HT-29 (cell line): ENCODE measurements at places on chromosomes 6 and 20.

GRCh38 chr6:6704103-6705060 lies 115.9 kb downstream of the LY86 start:
- DNase-seq, result no peak

DNA sequence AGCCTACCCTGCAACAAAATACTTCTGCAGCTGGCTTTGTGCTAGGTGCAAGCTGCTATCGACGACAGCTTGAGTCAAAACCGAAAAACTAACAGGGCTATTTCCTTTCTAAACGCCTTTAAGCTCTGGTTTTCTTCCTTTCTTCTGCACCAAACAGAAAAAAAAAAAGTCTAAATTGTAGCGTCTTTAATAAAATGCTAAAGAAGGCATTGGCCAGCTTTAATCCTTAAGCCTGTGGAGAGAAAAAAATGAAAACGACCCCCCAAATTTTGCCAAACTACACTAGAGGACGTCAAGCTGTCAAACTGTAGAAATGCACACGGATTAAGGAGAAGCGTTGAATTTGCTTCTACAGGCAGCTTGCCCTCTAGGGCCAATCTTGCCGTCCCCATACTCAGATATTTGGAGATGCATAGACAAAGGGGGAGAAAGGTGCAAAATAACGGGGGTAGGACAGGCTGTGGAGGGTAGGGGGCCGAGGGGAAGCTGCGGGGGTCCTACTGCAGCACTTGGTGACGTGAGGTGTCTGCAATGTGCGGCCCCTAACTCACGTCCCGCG lies 1.4 kb upstream of the NRN1 start:
- DNase-seq, result peak; percentile 3

DNA sequence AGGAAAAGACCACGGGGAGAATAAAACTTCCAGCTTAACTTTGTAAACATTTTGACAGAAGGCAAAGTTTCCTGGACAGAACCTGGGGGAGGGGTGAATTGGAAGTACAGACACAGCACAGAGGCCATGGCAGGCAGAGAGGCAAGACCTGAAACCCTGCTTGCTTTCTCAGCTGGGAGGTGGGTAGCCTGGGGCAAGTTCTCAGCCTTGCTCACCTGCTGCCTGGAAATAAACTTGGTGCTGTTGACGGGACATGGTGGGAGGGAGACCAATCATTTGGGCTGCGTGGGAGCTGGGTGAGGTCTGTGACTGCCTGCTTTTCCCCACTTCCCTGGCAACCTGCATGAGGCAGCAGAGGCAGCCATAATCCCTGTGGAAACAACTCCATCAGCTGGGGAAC lies 221.3 kb downstream of the MOXD1 start:
- DNase-seq, result no peak

DNA sequence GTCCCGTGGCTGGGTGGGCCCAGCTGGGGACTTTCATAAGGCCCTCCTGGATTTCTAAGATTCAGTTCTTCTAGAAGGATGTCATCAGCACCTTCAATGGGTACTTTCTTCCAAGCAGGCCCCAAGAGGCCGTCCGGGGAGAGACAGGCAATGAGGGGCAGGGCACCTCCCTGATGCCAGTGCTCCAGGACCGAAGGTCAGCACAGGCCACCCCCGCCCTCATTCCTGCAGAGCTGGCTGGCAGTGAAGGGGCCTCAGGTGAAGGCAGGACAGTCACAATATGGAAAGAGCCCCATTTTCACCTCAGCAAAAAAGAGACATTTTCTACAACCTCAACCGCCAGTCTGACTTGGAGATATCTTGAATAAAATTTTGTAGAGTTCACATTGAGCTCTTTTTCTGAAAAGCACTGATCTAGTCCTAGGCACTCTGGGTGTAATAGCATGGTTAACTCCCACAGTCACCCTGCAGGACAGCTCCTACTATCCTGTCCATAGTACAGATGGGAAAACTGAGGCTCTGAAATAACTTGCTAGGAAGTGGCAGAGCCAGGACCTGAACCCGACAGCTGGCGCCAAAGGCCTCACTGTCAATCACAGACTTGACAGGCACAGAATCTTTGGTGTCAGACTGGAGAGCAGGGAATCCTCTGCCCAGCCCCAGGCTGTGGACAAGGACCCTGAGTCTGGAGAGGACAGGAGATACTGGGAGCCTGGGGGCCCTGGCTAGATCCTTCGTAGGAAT lies 50.3 kb downstream of the RRBP1 start:
- DNase-seq, result no peak

- peak; percentile 38 for DNase-seq
These were observed 133.7 kb upstream of the TBX18 start for GRCh38 chr6:84897988-84898594.

GRCh38 chr20:31869673-31869941 lies 720 bp downstream of the DUSP15 start:
- no peak for DNase-seq

DNA sequence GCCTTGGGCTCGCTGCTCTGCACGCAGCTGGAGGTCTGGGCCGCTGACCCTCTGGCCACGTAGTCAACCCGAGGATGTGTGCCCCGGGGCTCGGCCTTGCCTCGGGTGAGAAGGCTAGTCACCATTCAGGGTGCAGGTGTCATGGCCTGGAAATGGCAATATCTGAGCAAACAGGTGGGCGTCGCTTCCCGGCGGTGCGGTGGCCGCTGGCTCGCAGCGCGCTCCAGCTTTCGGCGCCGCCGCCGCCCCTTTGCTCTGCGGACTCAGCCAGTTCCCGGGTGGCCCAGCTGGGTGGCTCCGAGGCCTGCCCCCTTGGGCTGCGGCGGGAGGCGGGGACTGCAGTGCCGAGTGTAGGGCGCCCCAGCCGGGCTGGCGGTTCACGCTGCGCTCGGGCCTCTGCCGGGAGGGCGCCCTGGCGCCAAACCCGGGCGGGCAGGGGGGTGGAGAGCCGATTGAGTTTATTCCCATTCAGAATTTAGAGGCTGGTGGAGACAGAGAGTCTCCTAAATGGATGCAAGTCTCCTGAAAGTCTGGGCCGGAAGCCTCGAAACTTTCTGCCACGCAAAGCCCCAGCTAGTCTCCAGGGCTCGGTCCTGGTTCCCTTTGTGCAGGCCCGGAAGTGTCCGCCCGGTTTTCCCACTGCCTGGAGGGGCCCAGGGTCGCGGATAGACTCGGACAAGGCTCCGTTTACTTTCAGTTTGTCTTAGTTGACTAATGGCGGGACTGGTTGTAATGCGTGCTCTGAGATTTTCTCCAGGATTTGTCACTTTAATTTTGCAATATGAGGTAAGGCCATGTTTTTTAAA lies 11.3 kb upstream of the TFAP2A start:
- no peak for DNase-seq

- no peak for DNase-seq
These were observed 219.2 kb downstream of the C6orf118 start for GRCh38 chr6:165090242-165090641.

- DNase-seq, result no peak
These were observed 67.5 kb upstream of the MBOAT1 start for GRCh38 chr6:20279608-20280287.

DNA sequence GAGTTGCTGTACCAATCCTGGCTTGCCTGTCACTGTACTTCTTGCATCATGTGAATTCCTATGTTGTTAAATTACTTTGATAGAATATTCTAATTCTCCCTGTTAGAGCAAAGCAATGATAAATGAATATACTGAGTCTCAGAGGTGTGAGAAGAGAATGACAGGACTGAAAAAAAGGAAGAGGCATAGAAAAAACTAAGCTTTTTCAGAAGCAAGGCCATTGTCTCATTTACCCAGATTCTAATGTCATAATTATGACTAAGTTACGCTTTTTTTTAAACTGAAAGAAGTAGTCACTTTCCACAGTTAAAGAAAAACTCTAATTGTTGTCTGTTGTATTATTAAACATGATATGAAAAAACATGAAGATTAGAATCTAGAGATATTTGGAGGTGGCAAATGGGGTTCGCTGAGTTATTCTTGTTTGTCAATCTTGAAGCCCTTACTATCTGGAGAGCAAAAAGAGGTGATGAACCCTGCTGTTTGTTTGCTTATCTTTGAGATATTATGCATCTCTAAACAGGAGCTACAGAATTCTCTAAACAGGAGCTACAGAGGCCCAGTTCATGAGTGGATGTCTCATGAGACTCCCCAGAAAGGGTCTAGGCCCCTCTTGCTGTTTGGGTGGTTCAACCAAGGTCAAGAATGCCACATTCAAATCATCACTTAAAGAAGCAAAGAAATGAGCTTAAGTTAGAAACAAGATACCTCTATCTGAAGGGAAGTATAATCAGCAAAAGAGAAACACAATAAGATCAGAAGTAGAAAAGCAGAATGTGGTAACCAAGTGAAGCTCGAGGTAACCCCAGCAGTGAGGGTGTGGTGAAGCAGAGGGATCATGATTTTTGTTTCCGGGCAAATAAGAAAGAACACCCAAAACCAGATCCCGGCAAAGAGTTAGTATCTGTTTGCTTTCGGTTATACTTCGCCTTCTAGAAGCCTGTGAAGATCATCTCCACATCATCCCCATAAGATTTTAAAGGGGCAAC lies 33.3 kb upstream of the THEMIS start:
- no peak for DNase-seq

GRCh38 chr20:35240083-35240810 lies 13.8 kb downstream of the MMP24 start:
- DNase-seq, result no peak

GRCh38 chr6:148273962-148274752 lies 68.5 kb upstream of the SASH1 start:
- DNase-seq, result no peak

GRCh38 chr6:88629838-88630494 lies 333.5 kb downstream of the RNGTT start:
- DNase-seq, result peak; percentile 12
